ENCODE measurements at places on chromosomes 2 and 18. TPM values are rescaled to one million over a fixed set of nuclear protein-coding genes. Genes with fewer than 3 reads are reported as not detected.

GRCh38 chr2:209526561-209526960 is 102.7 kb downstream of the MAP2 start:
- no peak for DNase-seq

GRCh38 chr18:79786786-79787526 is 10.8 kb upstream of the KCNG2 start:
- DNase-seq, result no peak

DNA sequence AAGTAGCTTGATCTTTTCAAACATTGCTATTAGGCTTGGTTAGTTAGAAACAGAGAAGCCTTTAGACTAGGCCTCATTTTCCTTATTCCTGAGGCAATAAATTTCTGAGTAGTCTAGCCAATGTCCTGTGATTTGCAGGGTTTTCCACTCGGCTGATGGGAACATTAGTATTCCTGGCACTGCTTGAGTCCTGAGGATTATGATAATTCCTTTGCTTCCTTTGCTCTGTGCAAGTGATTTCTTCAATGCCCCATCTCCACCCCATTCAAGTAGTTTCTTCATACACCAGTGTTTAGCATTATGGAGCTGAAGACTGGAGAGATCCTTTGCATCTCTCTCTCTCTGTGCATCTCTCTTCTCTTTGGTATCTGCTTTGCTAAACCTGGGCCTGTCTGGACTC is 14.3 kb upstream of the SLC4A10 start:
- no peak for DNase-seq

- DNase-seq, result no peak
Observed at GRCh38 chr2:237132799-237133198, 47.1 kb downstream of the COPS8 start.

Gene TYMS
- total RNA-seq, result 364 TPM

Gene KYNU
- 0.20 TPM for total RNA-seq

DNA sequence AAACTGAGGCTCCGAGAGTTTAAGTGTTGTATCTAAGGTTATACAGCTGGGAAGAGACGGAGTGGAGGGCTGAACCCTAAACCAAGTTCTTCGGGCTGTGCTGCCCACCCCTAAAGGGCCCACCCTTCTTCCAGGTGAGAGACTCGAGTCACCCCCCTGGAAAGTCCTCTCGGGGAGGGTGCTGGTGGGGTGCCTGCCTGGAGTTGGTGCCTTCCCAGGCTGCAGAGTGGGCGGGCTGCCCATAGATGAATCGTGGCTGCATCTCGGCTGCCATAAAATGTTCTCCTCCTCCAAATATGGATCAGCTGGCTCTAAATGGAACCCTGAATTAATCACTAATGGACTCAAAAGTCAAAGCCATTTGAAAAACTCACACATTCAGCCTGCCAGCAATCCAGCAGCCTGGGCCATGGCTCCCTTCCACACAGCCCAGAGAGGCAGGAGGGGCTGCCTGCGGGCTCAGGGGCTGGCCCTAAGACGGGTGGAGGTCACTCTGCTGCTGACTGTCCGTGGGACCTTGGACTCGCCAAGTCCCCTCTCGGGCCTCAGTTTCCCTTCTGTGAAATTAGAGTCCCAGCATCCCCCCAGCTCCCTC is 7.7 kb downstream of the CIB4 start:
- no peak for DNase-seq

Gene REG3A
- not detected for total RNA-seq

Data from activated naive CD8-positive, alpha-beta T cell treated with anti-CD3 and anti-CD28 coated beads for 36 hours (primary cell).